ENCODE measurements at places on chromosomes 16 and 17.
A peak's percentile ranks its signal among the peaks of the same experiment; 100 is the strongest.

DNA sequence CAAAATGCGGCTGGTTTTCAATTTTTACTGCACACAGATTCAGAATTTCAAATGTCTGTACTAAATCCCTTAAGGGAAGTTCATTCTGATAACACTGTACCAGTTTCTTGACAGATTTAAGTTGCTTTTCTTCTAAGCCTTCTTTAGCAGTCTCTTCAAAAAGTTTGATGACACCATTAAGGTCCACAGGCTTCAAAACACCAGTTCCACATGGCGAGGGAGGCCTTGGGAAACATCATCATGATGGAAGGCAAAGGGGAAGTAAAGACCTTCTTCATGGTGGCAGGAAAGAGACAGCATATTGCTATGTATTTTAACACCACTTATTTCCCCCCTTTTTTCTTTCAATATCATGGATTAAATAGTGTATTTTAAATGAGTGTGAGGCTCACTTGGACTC lies 24.5 kb downstream of the NLRC5 start:
- no peak for DNase-seq

GRCh38 chr17:5581655-5582054 lies 2.7 kb downstream of the NLRP1 start:
- no peak for DNase-seq

DNA sequence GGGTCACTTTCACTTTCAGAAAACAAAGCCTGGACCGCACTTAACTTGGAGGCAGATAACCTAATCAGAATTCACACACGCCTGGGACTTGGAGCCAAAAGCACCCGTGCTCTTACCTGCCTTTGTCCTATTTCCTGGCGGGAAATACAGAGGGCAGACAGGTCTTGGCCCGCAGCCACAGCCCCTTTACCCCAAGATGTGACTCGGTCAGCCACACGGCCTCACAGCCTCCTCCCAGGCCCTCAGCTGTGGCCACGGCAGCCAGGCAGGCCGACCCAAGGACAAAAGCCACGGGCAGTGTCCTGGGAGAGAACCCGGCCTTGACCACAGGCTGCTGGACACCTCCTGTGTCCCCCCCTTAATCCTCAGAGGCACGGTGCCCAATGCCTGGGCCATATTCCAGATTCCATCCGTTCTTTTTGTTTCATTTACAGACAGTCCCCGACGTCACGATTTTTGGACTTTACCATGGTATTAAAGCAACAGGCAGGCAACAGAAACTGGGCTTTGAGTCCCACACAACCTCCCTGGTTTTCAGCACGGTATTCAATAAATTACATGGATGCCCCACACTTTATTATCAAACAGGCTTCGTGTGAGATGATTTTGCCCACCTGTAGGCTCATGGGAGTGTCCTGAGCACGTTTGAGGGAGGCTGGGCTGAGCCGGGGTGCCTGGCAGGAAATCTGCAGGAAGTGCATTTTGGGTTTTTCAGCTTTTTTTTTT lies 30.1 kb upstream of the GAA start:
- no peak for DNase-seq

DNA sequence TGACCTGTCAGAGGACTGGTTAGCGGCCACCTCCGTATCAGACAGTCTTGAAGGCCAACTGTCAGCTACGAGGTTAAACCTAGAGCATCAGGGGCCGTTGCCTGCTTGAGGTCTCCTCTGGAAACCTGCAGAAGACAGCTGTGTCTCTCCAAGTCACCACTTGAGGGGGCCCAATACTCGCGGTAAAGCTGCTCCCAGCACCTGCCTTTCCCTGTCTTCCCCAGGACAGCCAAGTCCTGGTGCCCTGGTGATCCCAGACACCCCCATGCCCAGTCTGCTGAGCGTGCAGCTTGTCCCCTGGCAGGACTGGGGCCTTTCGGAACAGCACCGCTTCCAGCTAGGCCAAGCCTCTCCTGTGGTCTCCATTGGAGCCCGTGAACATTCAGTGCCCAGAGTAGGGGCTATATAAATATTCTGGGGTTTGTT lies 80.1 kb downstream of the DNAH17 start:
- peak; percentile 87 for DNase-seq

DNA sequence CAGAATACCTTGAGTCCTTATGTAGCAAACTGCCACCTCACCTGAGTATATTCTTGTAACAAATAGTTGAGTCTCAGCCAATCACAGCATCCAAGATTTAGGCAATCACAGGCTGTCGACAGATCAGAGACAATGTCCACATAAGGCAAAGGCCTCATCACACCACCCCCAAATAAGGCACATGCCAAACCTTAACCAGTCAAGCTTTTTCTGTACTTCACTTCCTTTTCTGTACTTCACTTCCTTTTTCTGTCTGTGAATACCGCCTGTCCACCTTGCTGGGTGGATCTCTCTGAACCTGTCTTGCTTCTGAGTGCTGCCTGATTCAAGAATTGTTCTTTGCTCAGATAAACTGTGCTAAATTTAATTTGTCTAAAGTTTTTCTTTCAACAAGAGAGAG lies 210.4 kb upstream of the N4BP1 start:
- no peak for DNase-seq

DNA sequence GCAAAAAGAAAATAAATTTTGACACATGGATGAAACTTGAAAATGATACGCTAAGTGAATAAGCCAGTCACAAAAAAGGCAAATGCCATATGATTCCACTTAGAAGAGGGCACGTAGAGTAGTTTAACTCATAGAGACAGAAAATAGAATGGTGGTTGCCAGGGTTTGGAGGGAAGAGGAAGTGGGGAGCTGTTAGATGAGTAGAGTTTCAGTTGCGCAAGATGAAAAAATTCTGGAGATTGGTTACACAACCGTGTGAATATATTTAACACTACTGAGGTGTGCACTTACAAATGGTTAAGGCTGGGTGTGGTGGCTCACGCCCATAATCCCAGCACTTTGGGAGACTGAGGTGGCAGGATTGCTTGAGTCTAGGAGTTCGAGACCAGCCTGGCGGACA lies 93.4 kb upstream of the TMEM132E start:
- no peak for DNase-seq

DNA sequence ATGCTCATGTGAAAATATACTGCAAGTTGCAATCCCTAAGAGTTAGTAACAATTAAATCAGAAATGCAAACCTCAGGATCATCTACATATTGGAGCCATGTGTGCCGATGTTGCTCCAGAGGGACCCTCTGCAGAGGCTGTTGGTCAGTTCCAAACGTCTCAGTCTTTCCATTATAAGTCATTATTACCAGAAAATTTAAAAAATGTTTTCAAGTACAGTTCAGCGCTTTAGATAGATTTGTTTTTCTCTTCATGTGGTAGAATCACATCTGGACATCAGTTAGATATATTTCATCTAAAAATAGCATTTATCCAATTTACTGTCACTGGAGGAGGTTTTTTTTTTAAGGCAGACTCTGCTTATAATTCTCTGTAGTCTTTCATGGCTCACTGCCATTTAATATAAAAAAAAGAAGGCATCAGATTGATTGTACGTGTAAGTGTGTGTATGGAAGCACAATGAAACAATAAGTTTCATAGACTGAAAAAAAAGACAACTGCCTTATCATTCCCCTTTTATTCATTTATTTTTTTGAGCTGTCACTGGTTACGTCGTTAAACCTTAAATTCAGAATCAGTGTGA lies 46.1 kb upstream of the MARCHF10 start:
- DNase-seq: no peak

DNA sequence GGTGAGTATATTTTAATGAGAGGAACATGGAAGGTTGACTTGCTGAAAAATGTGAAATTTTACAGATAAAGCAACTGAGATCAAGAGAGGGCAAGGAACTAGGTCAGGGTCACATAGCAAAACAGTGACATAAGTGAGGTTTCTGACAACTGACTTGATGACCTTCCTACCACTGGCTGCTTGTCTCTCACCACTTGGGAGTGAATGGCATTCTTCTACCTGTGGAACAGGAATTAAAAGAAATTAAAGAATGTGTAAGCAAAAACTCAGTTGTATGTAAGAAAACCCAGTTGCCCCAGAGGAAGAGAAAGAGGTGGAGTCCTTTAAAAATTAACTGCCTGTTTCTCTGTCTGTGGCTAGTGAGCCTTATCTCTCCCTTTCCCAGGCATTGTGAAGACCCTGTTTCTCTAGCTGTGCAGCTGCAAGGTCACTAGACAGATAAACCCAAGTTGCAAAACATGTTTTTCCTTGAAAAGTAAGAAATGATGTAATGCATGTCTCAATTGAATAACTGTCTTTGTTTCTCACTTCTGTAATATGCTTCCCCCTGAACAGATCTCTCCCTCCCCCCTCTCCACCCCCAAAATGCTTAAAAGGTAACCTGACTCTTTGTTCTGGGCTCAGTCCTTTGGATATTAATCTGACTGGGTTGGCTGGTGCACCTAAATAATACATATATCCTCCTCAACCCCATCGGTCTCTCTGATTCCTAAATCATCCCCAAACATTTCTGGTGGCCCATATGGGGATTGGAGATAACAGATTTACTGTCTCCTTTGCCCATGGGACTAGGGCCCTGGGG lies 23.4 kb downstream of the ACSM1 start:
- no peak for DNase-seq

DNA sequence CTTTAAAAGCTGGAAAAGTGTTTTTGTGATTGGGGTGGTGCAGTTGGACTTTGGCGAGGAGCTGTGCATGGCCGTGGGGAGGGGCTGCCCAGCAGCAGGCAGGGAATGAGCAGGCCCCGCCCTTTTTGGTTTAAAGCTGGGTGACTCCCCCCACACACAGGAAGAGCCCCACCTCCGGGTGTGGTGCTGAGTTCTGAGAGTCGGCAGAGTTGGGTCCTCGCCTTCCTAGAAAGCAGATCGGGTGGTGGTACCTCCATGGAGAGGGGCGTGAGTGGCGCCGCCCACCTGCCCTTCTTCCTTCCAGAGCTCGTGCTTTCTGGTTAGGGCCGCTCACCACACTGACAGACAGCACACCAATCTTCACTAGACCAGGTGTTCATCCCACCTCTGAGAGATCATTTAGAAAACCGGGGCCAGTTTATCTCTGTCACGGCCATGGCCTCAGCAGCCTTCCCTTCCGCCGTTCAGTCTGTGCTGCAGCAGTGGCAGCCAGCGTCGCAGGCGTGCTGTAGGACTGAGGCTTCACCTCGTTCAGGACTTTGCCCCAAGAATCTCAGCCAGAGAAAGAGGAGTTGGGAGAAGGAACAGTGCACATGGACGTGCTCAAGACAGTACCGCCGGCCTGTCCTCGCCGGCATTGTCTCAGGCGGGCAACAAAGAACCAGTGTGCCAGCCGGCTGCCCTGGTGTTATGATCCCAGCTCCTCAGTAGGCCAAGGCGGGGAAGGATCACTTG lies 144.0 kb upstream of the CHMP6 start:
- DNase-seq: peak; percentile 67

DNA sequence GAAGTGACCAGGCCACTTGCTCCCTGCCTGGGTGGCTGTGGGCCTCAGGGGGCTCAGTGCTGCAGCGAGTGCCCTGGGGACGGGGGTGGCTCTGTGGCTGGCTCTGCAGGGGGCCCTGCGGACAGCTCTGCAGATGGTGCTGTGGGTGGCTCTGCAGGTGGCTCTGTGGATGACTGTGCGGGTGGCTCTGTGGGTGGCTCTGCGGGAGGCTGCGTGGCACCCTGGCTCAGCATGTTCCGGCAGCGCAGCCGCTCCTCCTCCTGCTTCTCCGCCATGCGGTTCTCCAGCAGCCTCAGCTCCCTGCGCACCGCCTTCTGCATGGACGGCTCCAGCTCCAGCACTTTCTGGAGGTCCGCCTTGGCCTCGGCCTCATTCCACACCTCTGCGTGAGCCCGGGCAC lies 9.5 kb downstream of the AIPL1 start:
- peak; percentile 70 for DNase-seq

- no peak for DNase-seq
These were observed 18.9 kb downstream of the VASN start for GRCh38 chr16:4390266-4391260.

GRCh38 chr17:73397856-73398540 lies 86.2 kb upstream of the CDC42EP4 start:
- DNase-seq: no peak

- DNase-seq: no peak
These were observed 7.1 kb downstream of the NTN1 start for GRCh38 chr17:9028202-9028987.

GRCh38 chr16:25966172-25967097 lies 274.7 kb downstream of the HS3ST4 start:
- no peak for DNase-seq

All from spleen (tissue), 13 donors.